ENCODE measurements at places on chromosomes 11 and 22. TPM values are rescaled to one million over a fixed set of nuclear protein-coding genes. Genes with fewer than 3 reads are reported as not detected.

- no peak for DNase-seq
- H3K27me3 ChIP-seq: no peaks in the 10 kb centered on the region
- H3K4me1 ChIP-seq: peaks cover 4% of the 10 kb centered on the region
- H3K4me3 ChIP-seq: no peak overlapping the region
These were observed 76.0 kb upstream of the PICALM start for GRCh38 chr11:86144846-86145245.

DNA sequence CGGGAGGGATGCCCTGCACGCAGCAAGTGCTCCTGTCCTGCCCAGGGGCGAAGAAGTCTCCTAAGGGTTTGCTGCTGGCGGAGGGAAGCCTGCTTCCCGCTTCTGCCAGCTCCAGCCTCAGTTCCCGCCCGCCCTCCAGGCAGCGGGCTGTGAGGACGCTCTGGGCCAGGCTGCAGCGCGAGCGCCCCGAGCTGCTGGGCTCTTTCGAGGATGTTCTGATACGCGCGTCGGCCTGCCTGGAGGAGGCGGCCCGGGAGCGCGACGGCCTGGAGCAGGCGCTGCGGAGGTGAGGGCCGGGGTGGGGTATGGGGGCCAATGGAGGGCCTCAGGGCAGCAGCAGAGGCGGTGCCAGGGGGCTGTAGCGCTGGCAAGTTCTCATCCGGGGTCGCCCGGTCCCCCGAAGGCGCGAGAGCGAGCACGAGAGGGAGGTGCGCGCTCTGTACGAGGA lies 2.2 kb downstream of the CRACR2B start:
- no peak overlapping the region for H3K4me3 ChIP-seq
- H3K36me3 ChIP-seq: peaks cover 4% of the 10 kb centered on the region
- no peak overlapping the region for H3K27ac ChIP-seq
- H3K27me3 ChIP-seq: peaks cover 45% of the 10 kb centered on the region
- DNase-seq: no peak
- peaks cover 40% of the 10 kb centered on the region for H3K4me1 ChIP-seq

The ZP1 gene
- total RNA-seq: not detected

The APOA5 gene
- not detected for total RNA-seq

DNA sequence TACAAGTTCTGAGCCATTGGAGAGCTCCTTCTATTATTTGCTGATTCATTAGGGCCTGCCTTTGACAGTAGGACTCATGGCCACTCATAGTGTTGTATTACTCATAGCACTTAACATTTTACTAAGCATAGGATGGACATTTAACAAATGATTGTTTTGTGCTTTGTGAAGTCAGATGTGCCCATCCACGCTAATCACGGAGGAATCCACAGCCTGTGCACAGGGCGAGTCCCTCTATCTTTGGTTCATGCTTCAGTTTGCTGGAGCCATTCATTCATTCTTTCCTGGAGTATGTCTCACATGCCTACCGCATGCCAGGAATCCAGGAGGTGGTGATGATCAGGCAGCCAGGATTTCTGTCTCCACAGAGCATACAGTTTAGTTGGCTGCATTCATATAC lies 254.1 kb downstream of the NTM start:
- H3K4me1 ChIP-seq: no peaks in the 10 kb centered on the region
- H3K27ac ChIP-seq: no peak overlapping the region
- no peak for DNase-seq
- H3K4me3 ChIP-seq: no peak overlapping the region

DNA sequence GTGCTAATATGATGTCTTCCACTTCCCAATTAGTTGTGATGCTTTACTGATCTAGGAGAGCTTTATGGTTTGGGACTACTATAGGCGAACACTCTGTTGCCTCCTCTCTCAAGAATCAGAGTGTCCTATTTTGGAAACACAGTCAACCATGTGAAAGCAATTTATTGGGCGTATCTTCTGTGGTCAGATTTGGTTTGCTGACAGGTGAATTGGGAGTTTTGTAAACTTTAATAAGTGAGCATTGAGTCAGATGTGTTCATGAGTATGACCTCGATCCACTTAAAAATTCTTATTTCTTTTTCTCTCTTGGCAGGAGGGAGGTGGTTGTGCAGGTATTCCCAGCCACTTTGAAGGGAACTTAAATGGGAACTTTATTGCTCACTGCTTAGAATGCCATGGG lies 4.4 kb downstream of the CAT start:
- no peak overlapping the region for H3K27ac ChIP-seq
- DNase-seq: no peak
- peaks cover 39% of the 10 kb centered on the region for H3K4me1 ChIP-seq

The PDE2A gene
- 1.1 TPM for total RNA-seq

GRCh38 chr11:112086422-112087191 lies at the start of the genes SDHD and TIMM8B:
Gene SDHD, plus strand, starts transcription at chr11:112086873. Its CDS starts 35 bp downstream, at chr11:112086908.
Gene TIMM8B, minus strand, starts transcription at chr11:112086756. Its CDS starts 33 bp downstream, at chr11:112086723.
- peaks cover 67% of the 10 kb centered on the region for H3K4me1 ChIP-seq
- peak within 1 kb of the TSS; percentile 93 for H3K27ac ChIP-seq
- DNase-seq: peak; percentile 98
- H3K27me3 ChIP-seq: no peaks in the 10 kb centered on the region

The SULT4A1 gene
- total RNA-seq: not detected

DNA sequence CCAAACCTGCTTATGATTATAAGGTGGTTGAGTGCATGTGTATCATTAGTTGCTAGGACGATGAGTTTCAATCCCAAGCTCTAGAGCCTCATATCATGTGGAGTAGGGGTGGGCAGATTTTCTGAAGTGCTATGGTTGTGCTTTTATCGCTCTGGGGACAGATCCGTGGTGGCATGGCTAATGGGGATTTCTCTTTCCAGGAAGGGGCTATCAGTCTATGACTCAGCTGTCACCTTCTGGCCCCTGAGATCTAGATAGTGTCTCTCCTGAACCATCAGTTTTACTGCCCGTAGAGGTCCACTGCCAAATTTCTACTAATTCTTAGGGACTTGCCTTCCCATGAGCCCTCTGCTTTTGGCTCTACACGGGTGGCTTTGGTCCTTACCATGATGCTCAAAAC lies 51.8 kb downstream of the FDX1 start:
- H3K36me3 ChIP-seq: no peaks in the 10 kb centered on the region

DNA sequence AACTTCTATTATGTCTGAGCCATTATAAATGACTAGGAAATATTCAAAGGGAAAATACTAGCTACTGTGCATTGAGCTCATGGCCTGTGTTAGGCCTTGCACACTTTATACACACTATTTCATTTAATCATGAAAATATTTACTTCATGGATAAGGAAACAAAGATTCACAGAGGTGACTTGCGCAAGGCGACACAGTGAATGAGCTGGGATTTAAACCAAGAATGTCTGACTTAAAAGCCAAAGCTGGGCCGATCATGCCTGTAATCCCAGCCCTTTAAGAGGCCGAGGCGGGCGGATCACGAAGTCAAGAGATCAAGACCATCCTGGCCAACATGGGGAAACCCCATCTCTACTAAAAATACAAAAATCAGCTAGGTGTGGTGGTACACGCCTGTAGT lies 231.5 kb downstream of the MIAT start:
- H3K27ac ChIP-seq: no peak overlapping the region
- H3K27me3 ChIP-seq: peaks cover 6% of the 10 kb centered on the region
- H3K4me1 ChIP-seq: no peaks in the 10 kb centered on the region
- no peak for DNase-seq
- no peak overlapping the region for H3K4me3 ChIP-seq
- H3K36me3 ChIP-seq: peaks cover 3% of the 10 kb centered on the region

Data from activated naive CD4-positive, alpha-beta T cell treated with anti-CD3 and anti-CD28 coated beads for 36 hours (primary cell).